HepG2 (cell line): ENCODE measurements at places on chromosomes 3 and 15. TPM values are rescaled to one million over a fixed set of nuclear protein-coding genes. Genes with fewer than 3 reads are reported as not detected.

- H3K27me3 ChIP-seq = 0 out of 3 replicates have a peak, but pooled peaks cover under 1% of the 10 kb centered on the region
- H3K4me1 ChIP-seq = no peaks in the 10 kb centered on the region
- no peak overlapping the region for H3K27ac ChIP-seq
- H3K4me3 ChIP-seq = no peak overlapping the region
Measured at GRCh38 chr15:61634837-61635236, 405.7 kb upstream of the RORA start.

DNA sequence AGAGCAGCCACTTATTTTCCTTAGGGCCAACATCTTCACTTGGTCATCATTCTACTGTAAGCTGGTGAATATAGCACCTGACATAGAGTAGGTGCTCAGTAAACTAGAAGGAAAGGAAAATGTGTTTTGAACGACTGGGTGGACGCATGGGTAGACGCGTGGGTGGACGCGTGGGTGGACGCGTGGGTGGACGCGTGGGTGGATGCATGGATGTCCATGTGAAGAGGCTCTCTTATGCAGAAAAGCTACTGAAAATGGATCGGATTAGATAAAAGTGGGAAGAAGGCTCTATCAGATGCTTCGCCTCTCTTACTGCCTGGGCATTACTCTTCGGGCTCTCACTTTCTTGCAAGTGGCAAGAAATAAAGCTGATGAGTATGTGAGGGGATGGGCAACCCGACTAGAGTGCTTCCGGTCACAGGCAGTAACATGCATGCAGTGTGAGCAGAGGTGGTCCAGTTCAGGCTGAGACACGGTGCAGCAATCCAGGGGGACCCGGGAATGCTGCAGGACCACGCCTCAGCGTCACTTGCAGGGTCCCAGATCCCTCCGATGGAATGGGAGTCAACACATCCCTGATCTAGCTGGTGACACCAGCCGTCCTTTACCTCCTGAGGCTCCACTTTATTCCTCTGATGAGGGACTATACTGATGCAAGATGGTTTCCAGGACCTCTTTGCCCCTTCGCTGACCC is 138.0 kb upstream of the MEF2A start:
- peaks cover 43% of the 10 kb centered on the region for H3K4me1 ChIP-seq
- peaks cover 2% of the 10 kb centered on the region; the same call in 1 of the 2 replicates for H3K27me3 ChIP-seq
- no peak for DNase-seq
- no peaks in the 10 kb centered on the region for H3K36me3 ChIP-seq

Gene TTLL13
- 0.29 TPM in 1 of 2 replicates, not detected in the other for total RNA-seq

Gene ATP13A5
- not detected in 2 replicates for total RNA-seq

Gene ZNF710
- total RNA-seq = 15.0 and 20.6 TPM in 2 replicates

Gene TFDP2
- total RNA-seq = 37.4 and 46.2 TPM in 2 replicates

Gene SLC30A4
- 0.04 TPM in 1 of 2 replicates, not detected in the other for total RNA-seq
